ENCODE measurements at places on chromosomes 3 and 15.

- no peak for DNase-seq
Measured at GRCh38 chr3:28940530-28940929, 340.3 kb upstream of the RBMS3 start.

DNA sequence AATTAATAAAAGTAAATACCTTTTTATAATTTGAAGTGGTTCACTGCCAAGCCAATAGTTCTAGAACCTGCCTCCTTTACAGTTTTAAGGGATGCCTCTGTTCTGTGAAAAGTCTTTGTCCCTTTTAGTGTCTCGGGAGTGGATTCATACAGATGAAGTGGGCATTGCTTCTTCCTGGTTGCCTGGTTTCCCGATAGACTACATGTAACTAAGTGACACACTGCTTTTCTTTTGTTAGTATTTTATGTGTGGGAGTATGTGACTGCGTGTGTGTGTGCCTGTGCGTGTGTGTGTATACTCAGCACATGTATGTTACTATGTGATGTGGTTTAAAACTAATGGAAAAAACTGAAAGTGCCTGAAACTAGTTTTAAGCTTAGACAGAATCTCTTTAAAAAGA lies 21.1 kb downstream of the PSMD6 start:
- no peak for DNase-seq

DNA sequence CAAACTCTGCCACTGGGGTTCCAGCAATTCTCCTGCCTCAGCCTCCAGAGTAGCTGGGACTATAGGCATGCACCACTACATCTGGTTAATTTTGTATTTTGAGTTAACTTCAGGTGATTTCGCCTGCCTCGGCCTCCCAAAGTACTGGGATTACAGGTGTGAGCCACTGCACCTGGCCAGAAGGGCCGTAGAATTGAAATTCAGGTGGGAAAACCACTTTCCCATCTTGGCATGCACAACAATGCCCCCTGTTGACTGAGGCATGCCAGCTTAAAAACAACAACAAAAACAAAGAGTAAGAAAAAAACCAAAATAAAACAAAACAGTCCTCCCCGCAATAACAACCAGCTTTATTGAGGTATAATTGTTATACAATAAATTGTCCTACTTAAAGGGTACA lies 32.6 kb upstream of the RAB11A start:
- no peak for DNase-seq

DNA sequence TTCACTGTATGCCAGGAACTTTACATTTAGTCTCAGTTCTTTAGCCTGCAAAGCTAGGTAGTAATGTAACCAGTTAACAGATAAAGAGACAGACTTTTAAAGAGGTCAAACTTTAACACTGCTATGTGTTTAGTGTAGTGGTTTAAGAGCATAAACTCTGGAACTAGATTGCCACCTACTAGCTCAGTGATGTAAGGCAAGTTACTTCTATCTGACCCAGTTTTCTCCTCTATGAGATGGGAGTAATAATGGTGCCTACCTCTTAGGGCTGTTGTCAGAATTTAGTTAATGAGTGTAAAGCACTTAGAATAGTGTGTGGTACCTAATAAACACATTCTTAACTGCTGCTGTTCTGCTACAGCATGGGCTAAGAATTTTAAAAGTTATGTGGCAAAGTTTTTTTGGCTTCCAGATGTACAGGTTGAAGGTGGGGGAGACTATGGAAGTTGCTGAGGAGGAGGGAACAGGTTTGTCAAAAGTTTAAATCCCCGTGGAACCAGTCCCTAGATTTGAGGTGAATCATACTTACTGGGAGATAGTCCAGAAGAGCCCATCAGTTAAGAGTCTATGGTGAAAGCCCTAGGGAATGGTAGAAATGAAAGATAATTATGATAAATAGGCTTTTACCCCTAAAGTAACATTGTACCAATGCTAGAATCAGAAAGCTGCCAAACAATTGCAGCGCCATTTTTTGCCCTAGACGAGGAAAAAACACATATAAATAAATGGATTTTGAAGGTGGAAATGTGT lies 13.9 kb downstream of the TSC22D2 start:
- no peak for DNase-seq

- DNase-seq, result no peak
Measured at GRCh38 chr15:78076231-78077052, 1.1 kb downstream of the TBC1D2B start.

DNA sequence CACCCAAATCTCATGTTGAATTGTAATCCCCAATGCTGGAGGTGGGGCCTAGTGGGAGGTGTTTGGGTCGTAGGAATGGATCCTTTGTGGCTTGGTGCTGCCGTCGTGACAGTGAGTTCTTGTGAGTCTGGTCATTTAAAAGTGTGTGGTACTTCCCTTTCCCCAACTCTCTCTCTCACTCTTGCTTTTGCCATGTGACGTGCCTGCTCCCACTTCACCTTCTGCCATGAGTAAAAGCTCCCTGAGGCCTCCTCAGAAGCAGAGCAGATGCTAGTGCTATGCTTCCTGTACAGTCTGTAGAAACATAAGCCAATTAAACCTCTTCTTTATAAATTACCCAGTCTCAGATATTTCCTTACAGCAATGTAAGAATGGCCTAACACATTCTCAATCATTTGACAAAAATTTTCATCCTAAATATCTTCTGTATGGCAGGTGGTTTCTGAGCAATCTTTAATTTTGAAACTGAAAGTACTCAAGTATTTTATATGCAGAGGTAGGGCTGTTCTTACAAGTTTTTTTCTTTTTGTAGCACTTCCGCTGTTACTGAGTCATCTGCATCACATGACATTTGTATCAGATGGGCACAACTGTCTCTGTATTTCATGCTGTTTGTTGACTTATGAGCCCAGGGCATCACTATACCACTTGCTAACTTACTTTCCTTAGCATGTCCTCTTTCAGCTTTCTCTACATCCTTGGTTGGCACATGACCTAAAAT lies 8.8 kb downstream of the RPL39L start:
- no peak for DNase-seq

DNA sequence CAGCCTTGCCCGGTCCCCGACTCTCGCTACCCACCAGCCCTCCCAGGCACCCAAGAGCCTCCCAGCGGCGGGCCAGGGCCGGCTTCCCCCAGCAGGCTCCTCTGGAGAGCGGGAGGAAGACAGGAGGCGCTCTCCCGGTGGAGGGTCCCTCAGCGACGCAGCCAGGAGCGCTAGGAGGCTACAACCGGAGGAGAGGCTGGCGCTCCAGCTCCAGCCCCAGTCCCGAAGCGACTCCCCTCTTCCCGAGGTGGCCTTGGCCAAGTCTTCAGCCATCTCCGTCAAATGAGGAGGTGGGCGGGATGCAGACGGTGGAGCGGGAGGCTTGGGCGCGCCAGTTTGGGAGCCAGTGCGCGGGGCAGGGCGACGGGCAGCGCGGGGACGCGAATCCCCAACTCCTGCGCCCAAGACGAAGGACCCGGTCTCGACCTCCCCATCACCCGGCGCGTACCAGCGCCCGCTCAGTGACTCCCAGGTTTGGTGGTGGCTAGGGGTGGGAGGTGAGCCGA lies 722 bp downstream of the CHRNA3 start:
- no peak for DNase-seq

GRCh38 chr3:183824761-183825455 lies 469 bp downstream of the MAP6D1 start:
- no peak for DNase-seq

DNA sequence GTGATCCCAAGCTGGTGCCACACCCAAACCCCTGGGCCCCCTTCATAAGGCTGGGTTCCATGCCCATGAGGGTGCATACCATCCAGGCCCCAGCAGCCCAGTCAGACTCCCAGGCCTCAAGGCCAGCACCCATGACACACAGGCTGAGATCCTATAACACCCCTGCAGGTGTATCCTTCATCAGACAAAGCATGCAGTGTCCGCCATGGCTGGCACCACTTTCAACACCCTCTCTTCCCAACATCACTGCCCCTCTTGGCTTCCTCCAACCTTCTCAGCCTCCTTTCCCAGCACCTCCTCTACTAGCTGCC lies 3.5 kb downstream of the CCDC51 start:
- DNase-seq, result no peak

DNA sequence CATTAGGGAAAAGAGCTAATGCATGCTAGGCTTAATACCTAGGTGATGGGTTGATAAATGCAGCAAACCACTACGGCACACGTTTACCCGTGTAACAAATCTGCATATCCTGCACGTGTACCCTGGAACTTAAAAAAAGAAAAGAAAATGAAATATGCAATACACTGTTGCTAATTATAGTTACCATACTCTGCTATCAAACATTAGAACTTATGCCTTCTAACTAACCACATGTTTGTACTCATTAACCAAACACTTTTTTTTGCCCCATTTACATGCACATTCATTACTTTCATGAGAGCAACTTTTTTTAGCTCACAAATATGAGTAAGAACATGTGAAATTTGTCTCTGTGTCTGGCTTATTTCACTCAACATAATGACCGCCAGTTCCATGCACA lies 253.1 kb downstream of the CGGBP1 start:
- DNase-seq, result no peak

DNA sequence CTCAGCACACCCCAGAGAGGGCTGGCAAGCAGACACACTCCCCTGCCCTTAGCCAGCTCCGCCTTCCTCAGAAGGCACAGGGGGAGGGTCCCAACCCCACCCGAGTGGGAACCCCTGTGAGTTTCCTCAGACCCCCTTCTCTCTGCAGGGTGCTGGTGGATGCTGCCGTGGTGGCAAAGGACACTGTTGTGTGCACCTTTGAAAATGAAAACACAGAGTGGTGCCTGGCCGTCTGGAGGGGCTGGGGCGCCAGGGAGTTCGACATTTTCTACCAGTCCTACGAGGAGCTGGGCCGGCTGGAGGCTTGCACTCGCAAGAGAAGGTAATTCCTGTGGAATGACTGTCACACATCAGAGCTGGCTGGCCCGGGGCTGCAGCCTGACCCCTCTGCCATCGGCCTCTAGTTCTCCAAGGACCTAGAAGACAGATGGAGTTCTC lies 149.4 kb downstream of the LRRK1 start:
- DNase-seq, result no peak

DNA sequence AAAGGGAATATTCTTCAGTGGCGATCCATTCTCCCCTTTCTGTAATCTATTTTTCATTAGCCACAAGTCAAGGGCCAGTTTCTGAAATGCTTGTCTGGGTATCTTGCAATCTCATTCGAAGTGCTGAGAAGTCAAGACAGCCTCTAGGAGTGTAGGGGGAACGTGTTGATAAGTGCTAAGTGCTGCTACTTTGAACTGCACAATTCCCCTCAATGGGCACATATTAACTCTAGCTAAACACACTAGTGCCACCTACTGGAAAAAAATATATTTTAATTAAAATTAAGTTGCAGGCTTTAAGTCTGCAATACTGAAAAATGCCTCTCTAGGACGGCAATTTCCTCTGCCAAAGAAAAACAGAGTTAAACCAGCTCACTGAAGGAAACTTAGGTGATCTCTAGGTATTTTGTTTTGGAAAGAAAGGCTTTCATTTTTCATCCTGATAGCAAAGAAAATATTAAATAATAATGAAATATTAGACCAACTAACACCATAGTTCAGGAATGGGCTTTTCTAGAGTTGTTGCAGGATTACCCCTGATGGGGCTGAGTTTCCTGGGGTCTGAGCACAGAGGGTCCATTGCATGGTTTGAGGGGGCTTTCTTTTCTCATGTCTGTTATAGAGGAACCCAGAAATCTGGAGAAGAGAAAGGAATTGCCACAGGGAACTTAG lies 181.9 kb upstream of the KBTBD8 start:
- no peak for DNase-seq

DNA sequence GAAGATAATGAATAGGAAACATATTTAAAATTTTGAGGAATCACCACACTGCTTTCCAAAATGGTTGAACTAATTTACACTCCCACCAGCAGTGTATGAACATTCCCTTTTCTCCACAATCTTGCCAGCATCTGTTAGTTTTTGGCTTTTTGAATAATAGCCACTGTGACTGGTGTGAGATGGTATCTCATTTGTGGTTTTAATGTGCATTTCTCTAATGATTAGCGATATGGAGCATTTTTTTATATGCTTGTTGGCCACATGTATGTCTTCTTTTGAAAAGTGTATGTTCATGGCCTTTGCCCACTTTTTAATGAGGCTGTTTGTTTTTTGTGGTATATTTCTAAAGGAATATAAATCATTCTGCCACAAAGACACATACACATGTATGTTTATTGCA lies 166.3 kb downstream of the NECTIN3 start:
- no peak for DNase-seq

DNA sequence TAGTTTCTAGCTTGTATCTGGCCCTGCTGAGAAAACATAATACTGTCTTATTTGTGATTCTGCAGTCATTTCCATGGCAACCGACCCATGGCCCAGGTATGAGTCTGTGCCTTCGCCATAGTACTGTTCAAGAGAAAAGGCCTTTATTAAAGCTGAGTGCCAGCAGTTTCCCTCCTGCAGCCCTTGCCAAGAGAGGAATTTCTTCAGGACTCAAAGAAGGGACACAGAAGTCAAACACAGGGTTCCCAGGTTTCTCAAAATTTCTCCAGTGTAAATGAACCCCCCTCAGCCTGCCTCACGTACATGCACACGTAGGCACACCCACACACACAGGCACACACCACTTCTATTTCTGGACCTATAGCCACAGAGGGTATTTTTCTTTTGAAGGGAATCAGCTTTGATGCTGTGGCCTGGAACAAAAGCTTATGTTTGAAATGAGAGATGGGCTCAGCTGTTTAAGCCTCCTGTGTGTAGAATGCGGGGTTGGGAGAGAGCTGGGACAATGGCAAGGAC lies 269.2 kb downstream of the PDCD6IP start:
- no peak for DNase-seq

GRCh38 chr15:77695961-77696582 lies 63.4 kb upstream of the LINGO1 start:
- DNase-seq, result no peak

GRCh38 chr3:25532431-25533162 lies 104.5 kb downstream of the RARB start:
- no peak for DNase-seq

DNA sequence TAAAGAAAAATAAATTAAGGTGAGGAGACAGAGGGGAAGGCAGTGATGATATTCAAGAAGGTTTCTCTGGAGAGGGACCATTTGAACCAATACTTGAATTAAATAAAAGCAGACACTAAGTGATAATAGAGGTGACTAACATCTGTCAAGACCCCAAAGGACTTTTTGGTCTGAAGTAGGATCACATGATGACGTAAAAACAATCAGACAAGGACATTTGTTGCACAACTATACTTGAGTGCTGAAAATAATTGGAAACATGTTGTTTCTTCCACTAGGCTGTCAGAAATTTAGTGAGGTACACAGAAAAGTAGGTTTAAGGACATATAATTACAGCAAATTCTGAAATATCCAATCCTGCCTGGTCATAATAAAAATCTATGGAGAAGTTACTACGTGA lies 179.5 kb downstream of the WNT5A start:
- no peak for DNase-seq

GRCh38 chr3:25834346-25834745 lies 44.5 kb downstream of the OXSM start:
- DNase-seq, result no peak
